LHCN-M2 (cell line): ENCODE measurements at places on chromosomes 2 and 18. TPM values are rescaled to one million over a fixed set of nuclear protein-coding genes. Genes with fewer than 3 reads are reported as not detected.

LYPD6 gene
- total RNA-seq = 14.0 and 16.6 TPM in 2 replicates

MAP3K19 gene
- total RNA-seq = not detected in 2 replicates

CNDP1 gene
- total RNA-seq = not detected in 2 replicates

TRAK2 gene
- 47.8 and 73.9 TPM in 2 replicates for total RNA-seq

UGT1A5 gene
- not detected in 2 replicates for total RNA-seq

SLC4A3 gene
- total RNA-seq = 2.8 and 2.9 TPM in 2 replicates

IGFBP5 gene
- total RNA-seq = 0.06 and 0.46 TPM in 2 replicates

SPDYA gene
- total RNA-seq = 0.63 and 1.1 TPM in 2 replicates

PCARE gene
- not detected in 2 replicates for total RNA-seq

GAL3ST2 gene
- not detected in 2 replicates for total RNA-seq

CRACDL gene
- total RNA-seq = not detected in 2 replicates

ORC4 gene
- 45.7 and 59.8 TPM in 2 replicates for total RNA-seq

TMEM200C gene
- not detected in 2 replicates for total RNA-seq

EFHD1 gene
- 0.19 and 0.52 TPM in 2 replicates for total RNA-seq

SCYGR4 gene
- total RNA-seq = not detected in 2 replicates

EGR4 gene
- not detected in 2 replicates for total RNA-seq

LGALSL gene
- total RNA-seq = 0.17 and 0.26 TPM in 2 replicates
